ACHN (cell line): ENCODE measurements at places on chromosomes 2 and 18.

DNA sequence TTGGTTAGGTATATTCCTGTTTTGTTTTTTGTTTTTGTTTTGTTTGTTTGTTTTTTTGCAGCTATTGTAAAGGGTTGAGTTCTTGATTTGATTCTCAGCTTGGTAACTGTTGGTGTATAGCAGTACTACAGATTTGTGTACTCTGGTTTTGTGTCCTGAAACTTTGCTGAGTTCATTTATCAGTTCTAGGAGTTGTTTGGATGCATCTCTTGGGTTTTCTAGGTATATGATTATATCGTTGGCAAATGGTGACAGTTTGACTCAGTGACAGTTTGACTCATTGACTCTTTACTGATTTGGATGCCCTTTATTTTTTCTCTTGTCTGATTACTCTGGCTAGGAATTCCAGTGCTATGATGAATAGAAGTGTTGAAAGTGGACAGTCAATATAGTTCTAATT lies 53.7 kb downstream of the APLF start:
- no peak for DNase-seq

DNA sequence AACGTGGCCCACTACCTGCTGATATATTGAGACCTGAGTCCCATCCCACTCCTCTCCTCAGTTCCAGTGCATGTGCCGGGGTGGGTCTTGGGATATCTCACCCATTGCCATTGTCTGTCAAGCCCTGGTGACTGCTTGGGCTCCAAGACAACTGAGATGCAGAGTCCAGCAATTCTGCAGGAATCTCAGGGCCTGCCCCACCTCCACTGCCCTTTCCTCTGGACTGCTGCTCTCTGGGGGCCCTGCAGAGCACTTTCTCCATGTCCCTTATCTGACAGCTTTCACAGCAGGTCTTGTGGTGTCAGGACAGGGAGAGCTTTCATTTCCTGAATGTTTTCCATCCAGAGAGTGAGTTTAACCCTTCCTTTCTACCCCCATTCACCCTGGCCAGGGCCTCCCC lies 152.9 kb downstream of the ARL4C start:
- no peak for DNase-seq

DNA sequence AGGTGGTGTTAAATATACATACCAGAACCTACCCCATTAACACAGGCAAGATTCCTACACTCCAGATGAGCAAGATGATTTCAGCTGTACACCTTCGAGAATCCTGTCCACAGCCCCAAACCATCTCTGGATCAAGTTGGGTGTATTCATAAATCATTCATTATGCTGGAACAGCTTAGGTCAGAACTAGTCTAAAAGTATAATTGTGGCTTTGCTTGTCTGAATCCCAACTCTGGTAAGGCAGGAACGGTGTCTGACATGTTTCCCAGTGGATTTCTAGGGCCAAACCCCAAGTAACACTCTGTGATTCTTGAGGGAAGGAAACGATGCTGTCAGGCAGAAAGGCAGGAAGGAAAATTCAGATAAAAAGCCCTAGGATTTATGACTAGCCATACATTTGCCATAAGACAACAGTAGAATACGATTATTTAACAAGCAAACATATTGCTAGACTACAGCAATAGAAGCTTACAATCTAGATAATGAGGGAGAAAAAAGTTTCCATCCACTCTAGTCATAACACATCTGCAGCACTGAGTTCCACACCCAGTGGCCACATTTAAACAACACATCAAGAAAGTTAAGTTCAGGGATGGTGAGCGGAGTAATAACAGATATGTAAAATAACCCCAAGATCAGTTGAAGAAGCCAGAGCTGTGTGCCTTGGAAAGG lies 444.8 kb downstream of the RND3 start:
- DNase-seq = no peak

GRCh38 chr2:62998949-62999348 lies 51.7 kb upstream of the OTX1 start:
- DNase-seq = no peak

DNA sequence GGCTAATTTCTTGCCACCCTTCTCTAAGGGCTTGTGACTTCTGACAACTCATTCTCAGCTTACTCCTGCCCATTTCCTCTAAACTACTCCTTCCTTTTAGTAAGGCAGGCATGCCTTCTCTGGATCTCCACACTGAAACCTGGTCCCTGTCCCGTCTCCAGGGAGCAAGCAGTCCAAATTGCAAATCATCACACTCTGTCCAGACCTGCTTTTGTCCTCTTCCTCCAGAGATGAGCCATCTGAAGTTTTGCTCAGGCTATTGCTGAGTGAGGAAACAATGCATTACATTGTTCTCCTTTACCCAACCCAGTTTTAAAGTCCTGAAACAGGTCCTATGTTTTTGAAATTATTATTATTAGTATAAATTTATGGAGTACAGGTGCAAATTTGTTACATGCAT lies 57.3 kb downstream of the ARHGAP25 start:
- DNase-seq = no peak

- no peak for DNase-seq
Measured at GRCh38 chr2:134522496-134523455, 196.0 kb downstream of the TMEM163 start.

DNA sequence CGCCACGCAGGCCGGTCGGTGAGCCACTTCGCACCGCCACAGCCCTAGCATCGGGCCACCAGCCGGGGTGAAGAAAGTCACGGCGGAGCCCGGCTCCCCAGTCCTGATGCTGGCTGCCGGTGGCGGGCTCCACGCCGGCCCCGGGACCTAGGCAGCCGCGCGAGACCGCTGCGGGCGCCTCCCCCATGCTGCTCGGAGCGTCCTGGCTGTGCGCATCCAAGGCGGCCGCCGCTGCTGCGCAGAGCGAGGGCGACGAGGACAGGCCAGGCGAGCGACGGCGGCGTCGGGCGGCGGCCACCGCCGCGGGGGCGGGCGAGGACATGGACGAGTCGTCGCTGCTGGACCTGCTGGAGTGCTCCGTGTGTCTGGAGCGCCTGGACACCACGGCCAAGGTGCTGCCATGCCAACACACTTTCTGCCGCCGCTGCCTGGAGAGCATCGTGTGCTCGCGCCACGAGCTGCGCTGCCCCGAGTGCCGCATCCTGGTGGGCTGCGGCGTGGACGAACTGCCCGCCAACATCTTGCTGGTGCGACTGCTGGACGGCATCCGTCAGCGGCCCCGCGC lies 433 bp downstream of the SH3RF3 start:
- peak; percentile 15 for DNase-seq

- DNase-seq = no peak
Measured at GRCh38 chr2:24739354-24740025, 53.7 kb downstream of the PTRHD1 start.

DNA sequence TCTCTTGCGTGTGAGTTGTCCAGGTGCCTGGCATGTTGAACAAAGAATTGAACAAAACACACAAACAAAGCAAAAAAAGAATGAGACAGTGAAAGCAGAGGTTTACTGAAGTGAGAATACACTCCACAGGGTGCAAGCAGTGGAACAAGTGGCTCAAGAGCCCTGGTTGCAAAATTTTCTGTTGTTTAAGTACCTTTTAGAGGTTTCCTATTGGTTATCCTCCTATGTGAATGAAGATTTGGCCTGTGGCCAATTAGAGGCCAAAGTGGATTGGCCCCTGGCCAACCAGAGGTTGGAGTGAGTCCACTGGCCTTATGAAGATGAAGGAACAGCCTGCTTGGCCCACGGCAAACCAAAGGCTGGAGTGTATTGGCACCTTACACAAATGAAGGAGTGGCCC lies 1188.5 kb upstream of the NRXN1 start:
- DNase-seq = no peak

GRCh38 chr2:17804358-17804757 lies 11.9 kb upstream of the MSGN1 start:
- no peak for DNase-seq

- DNase-seq = no peak
Measured at GRCh38 chr2:101502095-101502494, 27.2 kb upstream of the RFX8 start.

DNA sequence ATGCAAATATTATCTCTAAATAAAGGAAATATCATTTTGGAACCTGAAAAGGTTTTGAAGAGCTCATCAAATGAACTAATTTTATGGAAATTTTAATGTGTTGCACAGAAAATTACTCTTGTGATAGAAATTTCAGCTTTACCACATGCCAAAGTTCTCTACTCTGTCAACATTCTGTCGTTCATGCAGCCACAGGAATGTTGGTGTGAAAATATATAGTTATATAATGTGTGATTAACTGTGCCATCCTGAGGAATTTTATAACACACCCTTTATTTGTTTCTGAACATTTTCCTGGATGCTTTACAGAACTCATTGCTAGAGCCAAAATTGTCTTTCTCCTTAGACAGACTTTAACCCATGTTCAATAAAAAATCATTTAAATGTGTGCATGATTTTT lies 202.5 kb upstream of the SLC8A1 start:
- DNase-seq = no peak

GRCh38 chr2:10193851-10194820 lies 71.6 kb downstream of the RRM2 start:
- DNase-seq = no peak

GRCh38 chr2:189521699-189522434 lies 58.7 kb downstream of the SLC40A1 start:
- no peak for DNase-seq

- DNase-seq = no peak
Measured at GRCh38 chr2:233705911-233706506, 6.7 kb upstream of the UGT1A5 start.

- peak; percentile 39 for DNase-seq
Measured at GRCh38 chr18:50879302-50880118, 592 bp downstream of the ME2 start.

DNA sequence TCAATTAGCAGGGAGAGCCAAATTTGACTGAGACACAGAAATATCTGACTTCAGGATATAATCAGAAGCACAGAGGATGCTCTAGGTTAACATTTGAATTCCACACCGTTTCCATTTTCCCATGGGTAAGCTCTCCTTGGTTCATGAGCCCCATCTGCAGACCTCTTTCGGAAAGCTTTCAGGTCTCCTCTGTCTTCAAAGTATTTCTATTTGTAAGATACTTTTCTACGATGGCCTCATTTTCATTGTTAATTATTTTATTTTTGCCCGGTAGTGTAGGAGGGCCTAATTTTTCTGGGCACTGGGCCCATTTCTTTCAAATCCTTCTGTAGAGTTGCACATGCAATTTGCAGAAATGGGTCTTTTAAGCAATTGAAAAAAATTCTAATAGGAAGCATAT lies 53.8 kb downstream of the LRPPRC start:
- DNase-seq = no peak

DNA sequence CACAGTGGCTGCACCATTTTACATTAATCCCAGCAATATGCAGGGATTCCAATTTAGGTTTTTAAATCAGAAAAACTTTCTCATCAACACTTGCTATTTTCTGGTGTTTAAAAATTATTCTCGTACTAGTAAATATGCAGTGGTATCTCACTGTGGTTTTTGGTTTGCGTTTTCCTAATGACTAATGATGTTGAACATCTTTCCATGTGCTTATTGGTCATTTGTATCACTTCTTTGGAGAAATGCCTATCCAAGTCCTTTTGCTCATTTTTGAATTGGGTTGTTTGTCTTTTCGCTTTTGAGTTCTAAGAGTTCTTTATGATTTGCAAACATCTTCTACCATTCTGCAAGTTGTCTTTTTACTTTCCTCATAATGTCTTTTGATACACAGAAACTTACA lies 62.1 kb upstream of the TCF7L1 start:
- no peak for DNase-seq

GRCh38 chr18:35756506-35757117 lies 175.1 kb downstream of the GALNT1 start:
- DNase-seq = peak; percentile 58
